ENCODE measurements at places on chromosomes 7 and 10.

GRCh38 chr7:5230265-5231067, 40.4 kb downstream of the WIPI2 start:
- DNase-seq = no peak

DNA sequence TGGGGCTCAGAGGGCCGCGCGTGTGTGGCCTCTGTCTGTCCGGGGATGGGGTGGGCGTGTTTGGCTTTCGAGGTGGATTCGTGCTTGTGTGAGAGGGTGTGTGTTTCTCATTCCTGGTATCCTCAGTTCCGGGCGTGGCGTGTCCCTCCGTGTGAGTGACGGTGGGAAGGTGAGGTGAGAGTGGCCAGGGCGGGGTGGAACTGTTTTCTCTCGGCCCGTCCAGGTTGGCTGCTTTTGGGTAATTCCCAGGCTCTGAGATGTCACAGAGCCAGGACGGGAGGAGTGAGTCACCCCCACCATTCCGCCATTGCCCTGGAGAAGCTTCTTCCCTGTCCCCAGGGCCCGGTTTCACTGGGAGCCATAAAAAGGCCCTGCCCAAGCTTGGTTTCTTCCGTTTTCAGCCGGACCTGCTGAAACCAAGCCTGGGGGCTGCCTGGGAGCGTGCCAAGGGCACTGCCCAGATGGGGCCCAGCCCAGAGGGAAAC, 21.3 kb upstream of the CLDN4 start:
- no peak for DNase-seq

DNA sequence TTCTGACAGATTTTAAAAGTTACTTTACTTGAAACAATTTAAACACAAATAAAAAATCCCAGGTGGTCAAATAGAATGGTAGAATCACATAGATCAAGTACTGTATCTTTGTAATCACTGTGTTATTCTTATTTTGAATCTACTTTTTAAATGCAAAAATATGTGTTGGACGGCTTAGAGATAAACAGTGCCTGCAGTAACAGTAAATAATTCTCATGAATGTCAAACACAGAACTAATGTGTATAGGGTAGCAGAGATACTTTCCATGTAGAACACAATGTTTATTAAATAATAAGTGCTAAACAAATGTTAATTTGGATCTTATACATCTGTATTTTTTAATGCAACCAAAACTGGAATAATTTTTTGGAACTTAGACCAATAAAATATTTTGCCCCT, 1199.4 kb downstream of the SORCS1 start:
- DNase-seq = no peak

GRCh38 chr10:29142516-29143314, 146.2 kb upstream of the LYZL1 start:
- no peak for DNase-seq

DNA sequence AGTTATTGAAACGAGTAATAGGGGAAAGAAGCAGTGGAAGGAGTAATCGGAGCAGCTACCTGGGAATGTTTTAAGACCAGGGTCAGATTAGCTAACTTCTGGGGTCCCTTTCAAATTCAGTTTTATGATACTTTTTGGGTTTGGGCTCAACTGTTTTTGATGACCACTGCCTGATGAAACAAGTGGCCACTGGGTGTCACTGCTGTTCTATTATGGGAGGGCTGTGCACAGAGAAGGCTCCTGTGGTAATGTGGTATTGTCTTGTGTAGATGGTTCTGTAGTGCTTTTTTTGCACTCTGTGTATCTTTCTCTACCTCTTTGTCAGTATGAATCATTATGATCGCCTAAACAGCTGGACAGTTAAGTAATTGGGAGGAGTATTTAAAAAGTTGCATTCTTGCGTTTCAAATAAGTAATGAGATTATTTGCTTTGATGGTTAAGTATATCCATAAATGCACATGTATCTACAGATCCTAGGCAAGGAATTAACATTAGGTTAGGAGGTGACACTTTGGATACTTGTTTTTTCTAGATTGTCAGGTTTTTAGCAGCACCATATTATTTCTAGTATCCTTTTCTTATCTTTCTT, 128.4 kb downstream of the ABCA13 start:
- no peak for DNase-seq
